ENCODE measurements at places on chromosomes 5 and 9.

GRCh38 chr5:151072630-151073025 is 8.2 kb downstream of the TNIP1 start:
- DNase-seq: no peak

- no peak for DNase-seq
These were observed 59.5 kb upstream of the UBAC1 start for GRCh38 chr9:136020671-136021070.

DNA sequence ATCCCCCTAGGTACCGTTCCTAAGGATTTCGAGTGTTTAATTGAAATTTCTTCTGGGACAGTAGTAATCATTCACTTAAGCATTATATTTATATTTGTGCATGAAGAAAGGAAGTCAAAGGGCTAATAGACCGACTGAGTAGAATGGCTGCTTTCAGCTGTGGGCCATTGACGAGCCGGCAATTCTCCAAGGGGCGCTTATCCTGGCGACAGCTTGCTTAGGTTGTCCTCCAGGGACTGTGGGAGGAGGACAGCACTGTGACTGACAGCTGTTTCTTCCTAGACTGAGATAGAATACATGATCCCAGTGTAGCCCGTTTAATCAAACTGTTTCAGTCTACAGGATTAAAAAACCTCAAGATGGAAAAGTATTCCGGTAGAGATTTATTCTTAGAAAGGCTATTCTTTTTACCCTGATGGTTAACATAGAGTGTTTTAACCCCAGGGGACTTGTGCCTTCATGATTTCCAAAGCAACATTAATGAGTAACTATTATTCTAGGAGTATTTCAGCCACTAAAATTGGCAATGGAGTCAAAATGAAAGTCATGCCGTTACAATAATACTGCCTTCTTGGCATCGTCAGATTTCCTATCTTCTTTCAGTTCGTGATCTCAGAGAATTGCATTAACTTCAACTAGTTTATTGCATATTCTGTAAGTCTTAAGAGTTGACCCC is 943.1 kb upstream of the WWC1 start:
- no peak for DNase-seq

GRCh38 chr5:178249191-178249989 is 16.8 kb upstream of the PHYKPL start:
- peak; percentile 47 for DNase-seq

DNA sequence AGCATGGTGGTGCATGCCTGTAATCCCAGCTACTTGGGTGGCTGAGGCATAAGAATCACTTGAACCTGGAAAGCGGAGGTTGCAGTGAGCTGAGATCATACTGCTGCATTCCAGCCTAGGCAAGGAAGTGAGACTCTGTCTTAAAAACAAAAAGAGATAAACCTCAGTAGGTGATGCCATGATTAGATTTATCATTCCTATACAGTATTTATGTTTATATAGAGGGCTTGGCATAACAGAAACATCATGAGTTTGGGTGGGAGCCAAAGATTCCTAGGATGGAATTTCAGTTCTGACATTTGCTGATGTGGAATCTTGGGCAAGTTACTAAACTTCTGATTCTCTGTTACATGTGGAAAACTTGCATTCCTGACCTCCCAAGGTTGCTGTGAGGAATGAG is 22.3 kb downstream of the RFK start:
- no peak for DNase-seq

GRCh38 chr5:34944044-34944443 is 14.7 kb downstream of the DNAJC21 start:
- no peak for DNase-seq

DNA sequence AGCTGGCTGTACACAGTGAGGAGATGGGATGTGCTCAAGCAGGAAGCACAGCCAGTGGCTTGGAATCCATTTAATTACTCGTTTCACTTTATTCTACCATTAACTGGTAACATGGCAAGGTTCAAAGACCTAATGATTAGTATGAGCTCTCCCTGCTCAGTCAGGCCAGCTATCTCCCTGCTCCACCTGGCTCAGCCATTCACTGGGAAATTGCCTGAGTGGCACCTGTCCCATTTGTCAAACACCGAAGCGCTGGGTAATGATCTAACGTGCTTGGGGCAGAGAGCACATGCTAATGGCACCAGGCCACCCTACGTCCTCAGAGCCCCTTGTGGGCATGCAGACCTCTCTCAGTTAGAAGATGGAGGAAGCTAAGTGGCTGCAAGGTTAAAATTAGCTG is 162.2 kb downstream of the TTLL11 start:
- no peak for DNase-seq

DNA sequence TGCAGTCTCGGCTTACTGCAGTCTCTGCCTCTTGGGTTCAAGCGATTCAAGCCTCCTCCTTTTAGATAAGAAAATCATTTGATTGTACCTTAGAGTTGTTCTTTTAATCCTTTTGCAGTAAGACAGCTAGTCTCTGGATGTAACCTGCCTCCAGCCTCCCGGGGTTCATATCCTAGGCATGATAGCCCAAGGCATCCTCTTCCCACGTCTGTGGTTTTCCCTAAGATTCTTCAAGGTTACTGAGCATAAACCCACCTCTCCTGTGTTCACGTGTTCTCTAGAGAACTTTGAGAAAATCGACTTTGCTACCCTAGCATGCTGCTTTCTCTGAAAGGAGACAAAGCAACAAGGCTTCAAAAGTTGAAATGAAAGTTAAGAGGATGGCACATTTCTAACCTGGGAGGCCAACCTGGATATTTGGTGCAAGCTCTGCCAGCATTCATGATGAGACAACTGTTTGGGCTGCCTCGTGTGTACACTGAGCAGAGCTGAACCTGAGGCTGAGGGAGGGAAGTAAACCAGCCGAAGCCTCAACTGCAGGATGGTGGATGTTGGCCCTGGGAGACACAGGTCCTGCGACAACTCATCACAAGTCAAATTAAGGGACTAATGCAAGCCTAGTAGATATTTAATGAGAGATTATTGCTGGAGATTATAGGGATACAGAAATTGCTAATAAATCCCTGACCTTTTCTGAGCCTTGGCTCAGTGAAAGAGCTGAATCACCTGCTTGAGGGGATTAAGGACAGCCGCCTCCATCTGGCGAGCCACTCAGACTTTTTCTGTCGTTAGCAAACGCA is 261.8 kb downstream of the ARHGAP26 start:
- DNase-seq: no peak

GRCh38 chr9:69471433-69471832 is 146.4 kb downstream of the ENTREP1 start:
- DNase-seq: peak; percentile 11

GRCh38 chr9:69951411-69951810 is 92.2 kb upstream of the MAMDC2 start:
- DNase-seq: no peak

GRCh38 chr9:89850631-89851325 is 246.0 kb downstream of the GADD45G start:
- DNase-seq: no peak

GRCh38 chr9:120360046-120360445 is 219.9 kb downstream of the CDK5RAP2 start:
- no peak for DNase-seq

GRCh38 chr5:32709750-32710549 is 1.2 kb upstream of the NPR3 start:
- DNase-seq: no peak

DNA sequence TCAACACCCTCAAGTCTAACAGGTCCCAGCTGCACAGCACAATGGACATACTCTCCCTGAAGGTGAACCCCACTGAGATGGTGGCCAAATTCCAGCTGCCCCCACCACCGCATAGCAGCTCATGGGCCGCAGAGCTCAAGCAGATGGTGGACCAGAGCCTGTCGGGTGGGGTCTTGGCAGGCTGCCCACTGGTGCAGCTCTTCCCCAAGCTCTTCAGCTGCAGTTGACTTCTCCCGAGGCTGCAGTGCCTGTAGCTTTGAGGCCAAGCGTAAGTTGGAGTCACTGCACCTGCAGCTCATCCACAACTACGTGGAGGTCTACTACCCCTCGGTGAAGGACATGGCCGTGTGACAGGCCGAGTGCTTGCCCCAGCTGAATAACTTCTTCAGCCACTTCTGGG is 56.6 kb upstream of the SPTLC1 start:
- no peak for DNase-seq
